Amniotic epithelial cell (primary cell): ENCODE measurements at places on chromosomes 16 and 17.

DNA sequence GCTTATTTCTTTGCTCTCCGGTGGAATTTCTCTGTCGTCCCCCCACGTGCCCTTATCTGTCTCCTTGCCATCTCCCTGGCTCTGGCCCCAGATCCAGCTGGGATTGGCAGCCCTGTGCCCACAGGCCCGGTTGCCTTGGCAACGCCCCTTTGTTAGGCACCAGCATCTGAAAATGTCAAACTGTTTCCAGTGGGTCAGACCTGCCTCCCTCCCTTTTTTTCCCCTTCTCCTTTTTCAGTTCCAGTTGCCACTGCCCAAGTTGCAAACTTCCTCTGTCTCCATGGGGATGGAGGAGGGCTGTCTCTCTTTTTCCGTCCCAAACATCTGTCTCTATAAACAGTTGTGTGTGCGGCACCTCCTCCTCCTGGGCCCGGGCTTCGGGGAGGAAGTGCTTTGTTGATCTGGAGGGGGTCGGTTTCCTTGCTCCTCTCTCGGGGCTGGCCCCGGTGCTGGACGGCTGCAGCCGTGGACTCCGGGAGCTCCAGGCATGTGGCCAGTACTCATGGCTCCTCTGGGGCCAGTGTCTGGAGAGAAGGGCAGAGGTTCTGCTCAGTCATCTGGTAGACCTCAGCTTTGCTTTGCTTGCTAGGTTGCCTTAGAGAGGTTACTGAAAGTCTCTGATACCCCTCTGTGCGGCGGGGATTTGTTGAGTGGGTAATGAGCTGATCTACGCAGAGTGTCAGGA, 35.3 kb downstream of the SOCS3 start:
- peak; percentile 53 for DNase-seq

GRCh38 chr16:50709061-50709684, 15.8 kb downstream of the NOD2 start:
- no peak for DNase-seq

DNA sequence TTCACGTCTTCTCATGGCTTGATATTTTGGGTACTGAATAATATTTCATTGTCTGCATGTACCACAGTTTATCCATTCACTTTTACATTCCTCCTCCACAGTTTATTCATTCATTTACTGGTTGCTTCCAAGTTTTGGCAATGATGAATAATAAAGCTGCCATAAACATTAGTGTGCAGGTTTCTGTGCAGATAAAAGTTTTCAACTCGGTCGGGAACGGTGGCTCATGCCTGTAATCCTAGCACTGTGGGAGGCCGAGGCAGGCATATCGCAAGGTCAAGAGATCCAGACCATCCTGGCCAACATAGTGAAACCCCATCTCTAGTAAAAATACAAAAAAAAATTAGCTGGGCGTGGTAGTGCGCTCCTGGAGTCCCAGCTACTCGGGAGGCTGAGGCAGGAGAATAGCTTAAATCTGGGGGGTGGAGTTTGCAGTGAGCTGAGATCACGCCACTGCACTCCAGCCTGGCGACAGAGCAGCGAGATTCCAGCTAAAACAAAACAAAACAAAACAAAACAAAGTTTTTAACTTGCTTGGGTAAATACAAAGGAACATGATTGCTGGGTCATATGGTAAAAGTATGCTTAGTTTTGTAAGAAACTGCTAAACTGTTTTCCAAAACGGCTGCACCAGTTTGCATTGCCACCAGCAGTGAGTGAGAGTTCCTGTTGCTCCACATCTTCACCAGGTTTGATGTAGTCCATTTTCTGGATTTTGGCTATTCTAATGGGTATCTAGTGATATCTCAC, 89.5 kb downstream of the WWP2 start:
- DNase-seq: peak; percentile 54

- DNase-seq: no peak
Observed at GRCh38 chr16:35751191-35751941, 2292.0 kb downstream of the TP53TG3F start.

GRCh38 chr17:55962951-55963401, 190.3 kb upstream of the ANKFN1 start:
- no peak for DNase-seq

DNA sequence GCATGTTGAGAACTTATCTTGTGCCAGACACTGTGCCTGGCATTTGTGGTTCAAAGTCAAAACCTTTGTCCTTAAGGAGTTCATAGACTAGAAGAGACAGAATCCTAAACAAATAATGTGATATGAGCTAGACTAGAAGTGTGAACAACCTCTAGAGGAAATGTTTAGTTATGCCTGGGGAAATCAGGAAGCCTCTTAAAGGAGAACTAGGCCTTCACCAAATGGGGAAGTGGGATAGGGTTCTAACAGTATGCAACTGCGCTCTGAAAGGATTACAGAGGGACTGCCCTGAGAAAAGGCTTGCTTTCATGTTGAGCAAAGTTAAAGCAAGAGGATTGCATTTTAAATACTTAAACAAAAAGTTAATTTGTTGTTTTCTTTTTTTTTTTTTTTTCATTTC, 4.9 kb downstream of the RUNDC1 start:
- no peak for DNase-seq

DNA sequence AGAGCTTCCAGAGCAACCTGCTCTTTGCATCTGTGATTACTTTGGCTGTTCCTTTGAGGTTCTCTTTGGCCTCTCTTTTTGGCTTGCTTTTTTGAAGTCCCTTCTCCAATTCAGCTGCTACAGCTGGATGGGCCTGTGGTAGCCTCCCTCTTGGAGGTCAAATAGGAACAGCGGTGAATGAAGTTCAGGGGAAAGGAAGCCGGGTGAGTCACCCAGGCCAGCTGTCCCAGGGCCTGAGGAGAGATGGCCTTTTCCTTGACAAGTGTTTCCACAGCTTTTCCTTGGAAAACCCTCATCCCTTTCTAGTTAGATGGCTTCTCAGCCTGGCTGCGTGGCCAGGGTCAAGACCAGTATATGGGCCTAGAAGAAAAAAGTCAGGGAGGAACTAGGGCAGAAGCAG, 103.1 kb downstream of the STX8 start:
- DNase-seq: no peak

- no peak for DNase-seq
Observed at GRCh38 chr16:10028644-10029043, 153.6 kb downstream of the GRIN2A start.

GRCh38 chr17:1053661-1054360, 56.9 kb downstream of the TIMM22 start:
- no peak for DNase-seq

DNA sequence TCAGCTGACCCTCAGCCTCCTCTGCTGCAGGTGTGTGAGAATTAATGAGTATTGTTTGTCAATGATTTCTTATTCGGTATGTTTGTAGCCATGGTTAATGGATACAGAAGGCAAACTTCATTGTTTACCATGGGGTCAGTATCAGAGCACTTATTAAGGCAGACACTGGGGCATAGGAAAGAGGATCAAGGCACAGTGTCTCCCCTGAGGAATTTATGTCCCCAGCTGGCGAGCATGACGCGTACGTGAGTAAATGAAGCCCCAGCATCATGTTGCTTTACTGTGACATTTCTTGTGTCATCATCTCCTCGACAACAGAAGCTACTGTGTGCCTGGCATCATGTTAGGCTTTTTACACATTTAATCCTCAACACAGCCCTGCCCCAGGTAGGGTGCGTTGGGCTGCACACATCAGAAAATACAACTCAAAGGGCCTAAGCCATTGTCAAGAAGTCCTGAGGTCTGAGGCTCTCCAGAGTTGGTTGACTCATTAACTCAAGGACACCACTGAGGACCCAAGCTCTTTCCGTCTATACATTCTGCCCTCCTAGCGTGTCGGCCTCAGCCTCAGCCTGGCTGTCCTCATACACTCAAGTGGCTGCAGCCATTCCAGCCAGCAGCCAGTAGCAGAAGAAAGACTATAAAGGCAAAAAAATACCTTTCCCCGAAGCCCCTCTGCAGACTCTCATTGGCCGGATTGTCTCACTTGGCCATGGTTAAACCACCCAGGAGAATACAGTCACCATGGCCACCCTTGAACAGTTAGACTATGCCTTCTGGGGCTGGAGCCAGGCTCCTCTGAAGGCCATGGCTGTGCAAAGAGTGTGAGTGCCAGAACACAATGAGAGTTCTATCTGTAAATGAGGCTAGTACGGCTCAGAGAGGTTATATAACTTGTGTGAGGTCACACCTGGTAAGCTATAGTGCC, 13.9 kb upstream of the ZCCHC14 start:
- DNase-seq: no peak

GRCh38 chr17:34797720-34798119, 163.5 kb downstream of the CCT6B start:
- DNase-seq: no peak

DNA sequence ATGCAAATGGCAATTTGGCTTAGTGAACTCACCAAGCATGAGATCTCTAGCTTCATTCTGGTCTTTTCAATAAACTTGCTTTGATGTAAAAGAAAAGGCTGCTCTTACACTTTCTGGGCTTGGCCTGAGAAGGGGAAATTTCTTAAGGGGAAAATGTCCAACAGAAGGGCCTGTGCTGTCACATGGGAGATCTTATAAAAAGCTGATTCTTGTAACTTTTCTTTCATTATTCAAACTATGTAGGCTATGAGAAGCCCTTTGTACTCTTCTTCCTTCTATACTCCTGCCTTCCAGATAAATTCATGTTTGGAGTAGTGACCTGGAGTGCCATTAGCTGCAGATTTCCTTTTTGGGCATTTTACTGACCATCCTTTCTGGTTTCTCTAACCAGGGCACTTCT, 16.9 kb downstream of the LIMD2 start:
- DNase-seq: no peak

- DNase-seq: no peak
Observed at GRCh38 chr17:34374457-34374856, 11.4 kb upstream of the CCL1 start.

DNA sequence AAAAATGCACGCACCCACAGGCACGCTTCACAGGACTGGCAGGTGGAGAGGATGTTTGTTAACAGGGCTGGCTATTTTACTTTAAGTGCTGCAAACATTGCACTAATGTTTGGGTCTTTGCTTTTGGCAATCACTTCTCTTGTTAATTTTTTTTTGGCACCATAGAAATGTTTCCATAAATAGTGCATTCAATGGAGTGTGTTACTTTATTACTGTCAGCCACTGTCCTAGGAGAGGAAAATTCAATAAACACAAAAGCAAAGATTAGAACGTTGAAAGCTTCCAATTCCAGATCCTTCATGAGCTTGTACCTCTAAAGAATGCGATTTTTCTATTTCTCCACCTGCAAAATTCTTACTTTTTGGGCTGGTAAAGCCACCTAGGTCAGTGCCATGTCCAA, 743.5 kb downstream of the WWOX start:
- DNase-seq: no peak
